ENCODE measurements at places on chromosomes 5 and 9.

GRCh38 chr5:141716468-141716867, 34.4 kb upstream of the ARAP3 start:
- DNase-seq = no peak

DNA sequence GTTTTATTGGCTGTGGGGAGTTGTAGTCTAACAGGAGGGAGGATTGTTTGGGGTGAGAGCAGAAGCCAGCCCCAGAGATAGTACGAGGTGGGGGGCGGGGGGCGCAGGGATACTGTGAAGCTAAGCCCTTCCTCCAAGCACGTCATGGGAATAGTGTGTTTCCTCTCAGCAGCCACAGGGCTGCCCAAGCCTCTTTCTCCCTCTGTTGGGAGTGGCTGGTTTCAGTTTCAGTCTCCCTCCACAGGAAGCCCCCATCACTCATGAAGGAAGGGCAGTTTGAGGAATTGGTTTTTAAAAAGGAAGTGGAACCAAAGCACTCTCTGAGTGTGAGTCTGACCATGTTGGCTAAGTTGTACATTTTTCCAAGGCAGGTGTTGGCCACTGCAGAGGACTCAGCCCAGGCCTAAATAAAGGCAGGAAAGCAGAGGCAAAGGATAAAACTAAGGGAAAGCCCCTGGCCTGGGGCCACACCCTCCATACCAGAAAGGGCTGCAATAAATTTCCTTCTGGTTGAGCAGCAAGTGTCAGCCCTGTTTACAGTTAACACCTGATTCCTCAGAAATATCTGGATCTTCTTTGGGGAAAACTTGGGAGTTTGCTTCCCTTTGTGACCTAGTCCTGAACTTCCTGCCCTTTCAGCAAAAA, 3.2 kb downstream of the RAB24 start:
- no peak for DNase-seq

DNA sequence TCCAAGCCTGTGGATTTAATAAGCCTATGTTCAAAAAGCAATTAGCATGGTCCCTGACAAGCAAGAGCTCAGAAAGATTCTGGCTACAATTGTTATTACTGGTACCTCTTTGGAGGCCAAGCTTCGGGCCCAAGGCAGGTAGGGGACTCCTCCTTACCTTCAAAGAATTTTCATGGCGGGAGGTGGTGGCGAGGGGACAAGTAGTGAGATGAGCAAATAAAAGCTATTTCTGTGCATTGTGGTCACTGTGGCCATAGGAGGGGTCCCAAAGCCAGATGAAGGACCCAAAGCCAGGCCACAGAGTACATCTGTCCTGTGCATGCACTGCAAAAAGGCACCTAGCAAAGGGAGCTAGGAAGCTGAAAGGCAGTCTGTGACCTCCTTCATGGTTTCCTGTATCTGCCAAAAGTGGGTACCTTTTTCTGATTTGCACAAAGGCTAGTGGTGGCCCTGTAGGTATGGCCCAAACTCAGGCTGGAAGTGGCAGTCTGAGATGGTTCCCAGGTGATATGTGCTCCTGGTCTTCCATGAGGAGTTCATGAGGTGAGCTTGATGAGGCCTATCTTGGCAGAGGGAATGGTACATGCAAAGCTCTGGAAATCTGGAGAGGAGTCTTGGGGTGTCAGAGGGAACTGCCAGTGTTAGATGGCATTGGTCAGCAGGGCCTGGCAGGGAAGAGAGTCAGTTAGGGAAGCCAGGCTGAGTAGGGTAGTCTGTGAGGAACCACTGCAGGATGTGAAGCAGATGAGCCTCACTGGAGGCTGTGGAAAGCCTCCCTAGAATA, 3.3 kb upstream of the CXXC5 start:
- DNase-seq = no peak

DNA sequence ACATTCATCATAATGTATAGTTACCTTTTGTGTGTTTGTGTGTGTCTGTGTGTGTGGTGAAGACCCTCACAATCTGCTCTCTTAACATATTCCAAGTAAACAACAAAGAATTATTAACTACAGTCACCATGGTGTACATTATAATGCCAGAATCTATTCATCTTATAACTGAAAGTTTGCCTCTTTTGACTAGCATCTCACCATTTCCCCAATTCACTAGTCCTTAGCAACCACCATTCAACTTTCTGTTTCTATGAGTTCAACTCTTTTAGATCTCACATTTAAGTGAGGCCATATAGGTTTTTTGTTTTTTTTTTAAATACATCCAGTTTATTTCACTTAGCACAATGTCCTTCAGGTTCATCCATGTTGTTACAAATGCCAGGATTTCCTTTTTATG, 83.6 kb downstream of the SMC2 start:
- no peak for DNase-seq

- no peak for DNase-seq
Measured at GRCh38 chr5:88244686-88245085, 24.0 kb downstream of the TMEM161B start.

DNA sequence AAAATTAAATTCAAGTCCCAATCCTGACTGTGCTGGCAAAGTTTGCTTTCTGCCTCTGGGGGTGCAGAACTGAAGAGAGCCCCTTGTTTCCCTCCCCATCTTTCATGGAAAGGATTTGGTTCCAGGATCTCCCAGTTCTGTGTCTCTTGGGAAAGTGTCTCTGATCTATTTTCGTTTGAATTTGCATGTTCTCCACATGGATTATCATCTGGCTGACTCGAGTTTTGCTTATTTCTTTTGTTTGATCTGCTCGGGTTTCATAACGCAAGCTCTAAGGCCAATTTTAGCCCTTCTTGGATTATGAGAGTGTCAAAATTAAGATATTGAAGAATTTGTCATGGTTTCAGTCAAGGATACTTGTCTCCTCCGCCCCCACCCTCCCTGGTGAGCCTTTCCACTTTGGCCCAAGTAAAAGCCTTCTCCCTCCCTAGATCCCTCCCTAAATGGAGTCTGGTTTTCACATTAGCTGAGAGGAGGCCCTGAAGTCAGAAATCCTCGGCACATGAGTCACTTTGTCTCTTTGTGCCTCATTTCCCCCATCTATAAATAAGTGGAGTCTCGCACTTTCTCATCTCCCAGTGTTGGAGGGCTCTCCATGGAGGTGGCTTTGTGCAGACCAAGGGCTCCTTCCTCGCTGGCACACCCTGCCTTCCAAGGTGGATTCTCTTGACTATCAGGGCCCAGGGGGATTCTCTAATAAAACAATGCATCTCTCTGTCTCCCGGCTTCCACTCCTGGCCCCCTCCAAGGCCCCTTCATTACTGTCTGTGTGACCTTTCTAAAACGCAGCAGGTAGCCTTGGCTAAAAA, 17.3 kb downstream of the ADRB2 start:
- no peak for DNase-seq
